ENCODE measurements at places on chromosomes 4 and X.

DNA sequence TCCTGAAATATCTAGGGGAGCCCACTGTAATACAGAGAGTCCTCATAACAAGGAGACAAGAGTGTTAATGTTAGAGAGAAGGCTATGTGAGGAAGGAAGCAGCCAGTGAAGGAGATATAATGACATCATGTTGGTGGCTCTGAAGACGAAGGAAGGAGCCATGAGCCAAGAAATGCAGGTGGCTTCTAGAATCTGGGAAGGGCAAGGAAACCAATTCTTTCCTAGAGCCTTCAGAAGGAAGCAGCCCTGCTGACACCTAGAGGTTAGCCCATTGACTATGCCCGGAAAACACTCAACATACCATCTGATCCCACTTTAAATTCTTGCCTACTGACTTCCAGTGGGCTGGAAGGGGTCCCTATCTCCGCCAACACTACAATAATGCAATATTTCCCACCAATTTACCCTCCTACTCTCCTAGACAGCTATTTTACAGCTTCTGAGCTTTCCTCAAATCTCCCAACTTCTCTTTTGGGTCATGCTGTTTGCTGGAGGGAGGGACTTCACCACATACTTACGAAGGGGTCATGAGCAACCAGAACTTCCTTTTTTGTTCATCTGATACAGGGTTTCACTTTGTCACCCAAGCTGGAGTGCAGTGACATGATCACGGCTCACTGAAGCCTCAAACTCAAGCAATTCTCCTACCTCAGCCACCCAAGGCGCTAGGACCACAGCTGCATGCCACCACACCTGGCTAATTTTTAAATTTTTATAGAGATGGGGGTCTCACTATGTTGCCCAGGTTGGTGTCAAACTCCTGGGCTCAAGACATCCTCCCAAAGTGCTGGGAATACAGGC is 25.2 kb upstream of the G3BP2 start:
- DNase-seq: no peak

DNA sequence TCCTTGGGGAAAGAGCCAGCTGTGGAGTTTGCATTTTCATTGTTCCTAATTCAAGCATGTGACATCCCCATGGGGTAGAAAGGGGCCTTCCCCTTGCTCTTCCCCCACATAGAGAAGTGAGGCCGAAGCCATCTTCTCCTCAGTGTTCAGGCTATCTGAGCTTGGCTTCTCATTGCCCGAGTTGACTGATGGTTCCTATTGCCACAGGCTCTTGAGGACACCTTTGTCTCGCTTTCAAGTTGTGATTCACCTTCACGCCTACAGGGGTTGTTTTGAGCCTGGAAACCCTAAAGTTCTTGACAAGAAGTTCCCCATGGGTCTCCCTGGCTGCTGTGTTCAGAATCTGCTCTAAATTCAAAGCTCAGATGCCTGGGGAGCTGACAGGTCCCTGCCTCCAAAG is 25.0 kb downstream of the CCNQ start:
- no peak for DNase-seq

DNA sequence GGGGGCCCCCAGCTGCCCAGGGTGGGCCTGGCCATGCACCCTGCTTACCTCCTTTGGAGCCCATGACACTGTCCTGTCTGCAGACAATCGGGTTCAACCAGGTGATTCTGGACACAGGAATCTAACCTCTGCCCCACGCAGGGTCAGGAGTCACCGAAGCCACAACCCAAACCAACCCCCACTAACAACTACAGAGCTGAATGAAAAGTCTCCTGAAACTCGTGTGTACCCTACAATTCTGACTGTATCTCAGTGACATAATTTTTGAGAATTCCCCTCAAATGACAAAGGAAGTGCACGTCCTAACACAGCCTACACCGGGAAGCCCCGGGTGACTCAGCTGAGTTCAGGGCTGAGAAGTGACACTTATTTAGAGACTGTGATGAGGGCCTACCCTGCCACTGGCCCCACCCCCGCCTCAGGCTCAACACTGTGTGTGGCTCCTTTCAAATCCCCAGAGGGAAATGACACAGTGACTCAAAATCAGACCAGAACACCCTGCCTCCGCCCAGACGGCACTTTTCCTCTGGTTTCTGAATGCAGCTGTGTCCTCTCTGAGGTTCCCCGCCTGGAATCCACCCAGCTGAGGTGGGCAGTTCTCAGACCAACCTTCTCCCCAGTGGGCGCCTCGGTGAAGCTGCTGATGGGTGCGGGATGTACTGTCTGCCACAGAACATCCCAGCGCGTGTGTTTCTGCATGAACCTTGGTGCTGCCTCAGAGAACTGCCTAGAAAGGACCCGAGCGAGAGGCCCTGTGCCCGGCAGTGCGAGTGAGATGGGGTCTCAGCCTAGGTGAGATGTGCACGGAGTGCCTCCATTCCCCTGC is 9.9 kb downstream of the TNIP2 start:
- no peak for DNase-seq

- no peak for DNase-seq
Observed at GRCh38 chr4:125732632-125733031, 417.9 kb downstream of the FAT4 start.

- no peak for DNase-seq
Observed at GRCh38 chrX:153728095-153728494, 3.4 kb downstream of the ABCD1 start.

- DNase-seq: no peak
Observed at GRCh38 chr4:47238667-47239066, 207.3 kb downstream of the GABRB1 start.

GRCh38 chrX:130028196-130028595 is 45.8 kb downstream of the BCORL1 start:
- DNase-seq: no peak

DNA sequence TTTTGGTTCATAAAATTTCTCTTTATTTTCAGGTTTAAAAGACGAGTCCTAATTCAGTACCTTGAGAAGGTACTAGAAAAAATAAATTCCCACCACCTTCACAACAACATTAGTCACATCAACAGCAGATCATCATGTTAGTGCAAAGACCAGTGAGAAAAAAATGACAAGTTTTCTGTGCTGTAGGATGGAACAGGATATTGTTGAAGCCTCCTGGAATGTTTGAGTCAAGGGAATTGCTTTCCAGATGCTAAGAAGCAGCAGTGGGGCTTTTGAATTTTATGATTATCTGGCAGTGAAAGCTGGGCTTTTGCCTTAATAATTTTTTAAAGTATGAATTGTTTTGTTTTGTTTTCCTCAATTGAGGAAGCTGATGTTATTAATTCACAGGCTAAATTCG is 61.0 kb downstream of the INTS6L start:
- no peak for DNase-seq

DNA sequence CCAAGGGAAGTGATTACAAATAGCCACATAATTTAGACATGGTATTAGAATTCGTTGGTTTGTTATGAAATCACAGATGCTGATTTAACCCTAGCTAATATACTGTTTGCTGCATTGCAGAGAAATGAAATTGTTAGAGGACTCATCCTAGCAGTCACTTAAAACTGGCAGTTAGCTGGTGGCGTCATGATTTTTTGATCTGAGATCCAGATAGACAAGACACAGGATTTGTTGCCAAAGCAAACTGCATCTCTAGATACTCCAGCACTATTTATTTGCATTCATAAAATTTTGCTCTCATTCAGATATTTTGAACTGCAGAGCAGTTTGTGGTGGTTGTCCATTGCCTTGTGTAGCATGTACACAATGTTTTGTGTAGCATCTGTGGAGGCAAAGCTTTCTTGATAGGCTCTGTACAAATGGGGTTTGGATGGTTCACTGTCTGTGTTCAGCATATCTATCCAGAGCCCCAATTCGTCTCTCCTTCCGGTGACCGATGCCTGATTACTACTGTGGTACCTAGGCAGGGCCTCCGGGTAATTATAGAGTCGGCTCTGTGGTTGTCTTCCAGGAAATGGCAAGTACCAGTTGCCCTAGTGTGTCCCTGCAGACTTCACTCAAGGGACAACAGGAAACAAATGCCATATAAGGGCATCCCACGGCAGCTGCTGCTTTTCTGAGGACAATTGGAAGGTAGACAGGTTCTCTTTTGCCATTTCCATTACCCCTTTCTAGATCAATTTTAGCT is 30.1 kb upstream of the SPARCL1 start:
- DNase-seq: no peak

DNA sequence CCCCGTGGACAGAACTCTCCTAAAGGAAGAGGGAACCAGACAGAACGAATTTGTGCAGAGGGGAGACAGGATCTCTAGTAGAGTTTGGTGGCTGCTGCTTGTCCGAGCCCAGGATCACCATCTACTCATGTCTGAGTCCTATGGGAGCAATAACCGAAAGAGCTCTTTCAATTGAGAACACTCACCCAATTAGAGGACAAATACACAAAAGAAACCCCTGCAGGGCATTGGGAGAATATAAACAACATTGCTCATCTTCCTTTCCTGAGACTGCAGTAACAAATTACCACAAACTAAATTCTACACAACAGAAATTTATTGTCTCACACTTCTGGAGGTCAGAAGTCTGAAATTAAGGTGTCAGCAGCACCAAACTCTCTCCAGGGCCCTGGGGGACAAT is 65.6 kb downstream of the SPINK2 start:
- no peak for DNase-seq

GRCh38 chrX:34147345-34147744 is 15.2 kb upstream of the FAM47A start:
- DNase-seq: no peak

- DNase-seq: no peak
Observed at GRCh38 chrX:113370006-113370405, 529.4 kb upstream of the AMOT start.

- DNase-seq: no peak
Observed at GRCh38 chr4:27881705-27882104, 1021.1 kb downstream of the STIM2 start.

DNA sequence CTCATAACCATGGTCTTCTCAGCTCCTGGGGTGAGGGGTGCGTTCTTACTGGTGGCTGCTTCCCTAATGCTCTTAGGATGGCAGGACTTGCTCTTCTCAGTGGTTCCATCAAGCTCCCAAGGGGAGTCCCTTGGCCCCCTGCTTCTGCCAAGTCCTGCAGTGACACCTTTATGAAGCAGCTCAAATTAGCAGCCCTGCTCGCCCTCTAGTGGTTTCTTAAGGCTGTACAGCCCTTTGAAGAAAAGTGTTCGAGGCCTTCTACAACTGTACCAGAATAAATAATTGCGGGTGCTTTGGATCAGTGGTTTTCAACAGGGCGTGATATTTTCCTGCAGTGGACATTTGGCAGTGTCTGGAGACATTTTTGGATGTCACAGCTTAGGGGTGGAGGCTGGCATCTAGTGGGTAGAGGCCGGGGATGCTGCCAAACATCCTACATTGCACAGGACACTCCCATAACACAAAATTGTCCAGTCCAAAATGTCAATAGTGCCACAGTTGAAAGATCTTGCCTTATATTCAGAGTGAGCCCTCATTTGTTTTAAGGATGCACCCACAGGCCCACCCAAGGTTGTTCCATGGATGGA is 204.7 kb upstream of the S100G start:
- DNase-seq: peak; percentile 9

DNA sequence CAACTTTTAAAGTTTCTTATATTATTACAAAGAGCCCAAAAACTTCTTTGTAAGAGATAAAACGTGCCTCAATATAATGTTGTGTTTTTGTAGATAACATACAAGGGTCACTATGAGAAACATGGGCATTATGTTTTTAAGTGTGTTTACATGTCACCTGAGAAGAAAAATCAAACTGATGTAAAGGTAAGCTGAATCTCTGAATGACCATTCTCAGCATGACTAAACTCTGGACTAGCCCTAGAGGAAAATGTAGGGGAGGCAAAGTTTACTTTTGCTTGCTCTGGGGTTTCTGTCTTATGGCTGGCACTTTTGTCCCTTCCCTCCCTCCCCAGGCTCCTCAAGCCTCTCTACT is 6.8 kb downstream of the MEPE start:
- no peak for DNase-seq

GRCh38 chr4:139959396-139959795 is 194.6 kb downstream of the MAML3 start:
- no peak for DNase-seq

DNA sequence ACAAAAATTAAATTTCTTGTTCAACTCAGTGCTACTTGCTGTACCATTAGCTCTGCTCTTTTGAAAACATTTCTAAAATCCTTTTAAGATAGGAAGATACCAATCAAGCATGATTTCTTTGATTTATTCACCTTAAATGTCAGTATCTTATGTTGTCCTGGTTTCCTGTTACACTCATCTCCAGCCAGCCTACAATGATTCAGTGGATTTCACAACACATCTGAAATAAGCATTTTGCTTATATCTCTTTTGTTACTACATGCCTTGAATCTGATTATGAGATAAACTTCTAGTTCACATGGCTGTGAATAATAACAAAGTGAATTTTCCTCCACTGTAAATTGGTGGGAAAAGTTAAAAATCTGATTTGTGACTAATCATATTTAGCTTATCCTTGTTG is 112.5 kb upstream of the BMP3 start:
- DNase-seq: no peak

GRCh38 chrX:39642071-39642470 is 455.7 kb downstream of the BCOR start:
- DNase-seq: no peak

DNA sequence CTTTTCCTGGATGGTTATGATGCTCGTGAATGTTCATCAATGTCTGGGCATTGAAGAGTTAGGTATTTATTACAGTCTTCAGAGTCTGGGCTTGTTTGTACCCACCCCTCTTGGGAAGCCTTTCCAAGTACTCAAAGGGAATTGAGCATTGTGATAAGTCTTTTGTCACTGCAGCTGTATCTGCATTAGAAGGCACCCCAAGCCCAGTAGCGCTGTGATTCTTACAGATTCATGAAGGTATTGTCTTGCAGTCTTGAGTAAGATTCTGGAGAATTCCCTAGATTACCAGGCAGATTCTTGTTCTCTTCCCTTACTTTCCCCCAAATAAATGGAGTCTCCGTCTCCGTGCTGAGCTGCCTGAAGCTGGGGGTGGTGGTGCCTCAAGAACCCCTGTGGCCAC is 173.4 kb upstream of the HUWE1 start:
- DNase-seq: no peak

DNA sequence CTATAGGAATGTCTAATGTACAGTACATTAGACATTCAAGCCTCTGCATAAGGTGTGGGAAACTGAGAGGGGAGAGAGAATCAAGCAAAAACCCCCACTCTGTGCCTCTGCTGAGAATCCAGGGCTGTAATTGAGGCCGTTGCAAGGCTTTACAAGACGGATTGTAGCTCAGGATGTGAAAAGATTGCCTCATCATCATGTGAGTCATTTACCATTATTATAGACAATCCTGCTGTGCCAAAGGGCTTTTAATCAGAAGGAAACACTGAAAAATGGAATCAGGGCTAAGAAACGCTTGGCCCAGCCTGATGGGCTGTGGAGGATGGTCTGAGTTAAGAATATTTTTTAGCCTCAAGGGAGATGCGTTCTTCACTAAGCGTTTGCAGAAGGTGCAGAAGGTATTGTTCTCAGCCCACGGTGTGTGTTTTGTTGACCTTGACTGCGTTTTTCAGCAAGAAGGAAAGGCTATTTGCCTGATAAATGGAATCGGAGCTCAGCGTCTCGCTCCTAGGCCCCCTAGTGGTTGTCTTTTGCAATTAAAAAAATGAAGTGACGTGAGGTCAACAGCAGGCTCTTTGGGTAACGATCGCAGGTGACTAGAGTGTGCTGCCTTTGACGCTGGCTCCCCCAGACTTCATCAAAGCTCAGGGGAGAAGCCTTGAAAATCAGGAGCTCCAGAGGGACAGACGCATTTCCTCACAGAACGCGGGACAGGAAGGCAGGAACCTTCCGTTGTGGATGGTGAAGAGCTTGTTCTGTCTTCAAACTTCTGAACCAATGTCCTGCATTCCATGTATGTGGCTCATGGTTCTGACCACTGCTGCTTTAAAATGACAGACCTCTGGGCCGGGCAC is 18.1 kb upstream of the CHRNA9 start:
- DNase-seq: peak; percentile 65

Measured in right renal pelvis (tissue), 4 donors.